ENCODE measurements at places on chromosomes 16 and 17.

DNA sequence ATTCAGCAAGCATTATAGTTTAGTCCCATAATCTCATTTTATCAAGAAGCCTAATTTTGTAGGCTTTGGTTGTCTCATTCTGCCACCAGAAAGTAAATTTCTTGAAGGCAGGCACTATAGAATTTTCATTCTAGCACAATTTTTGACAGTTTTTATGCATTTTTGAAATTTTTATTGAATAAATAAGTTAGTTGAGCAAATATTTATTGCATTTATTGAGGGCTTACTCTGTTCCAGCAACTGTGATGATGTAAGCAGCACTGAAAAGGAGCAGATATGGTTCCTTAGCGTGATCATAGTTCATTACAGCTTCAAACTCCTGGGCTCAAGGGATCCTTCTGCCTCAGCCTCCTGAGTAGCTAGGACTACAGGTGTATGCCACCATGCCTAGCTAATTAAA, 34.2 kb downstream of the PPM1E start:
- DNase-seq = no peak

GRCh38 chr17:29613352-29613837, 9.3 kb downstream of the CORO6 start:
- peak; percentile 94 for DNase-seq

- DNase-seq = no peak
These were observed 248.8 kb downstream of the HS3ST3A1 start for GRCh38 chr17:13352747-13353415.

DNA sequence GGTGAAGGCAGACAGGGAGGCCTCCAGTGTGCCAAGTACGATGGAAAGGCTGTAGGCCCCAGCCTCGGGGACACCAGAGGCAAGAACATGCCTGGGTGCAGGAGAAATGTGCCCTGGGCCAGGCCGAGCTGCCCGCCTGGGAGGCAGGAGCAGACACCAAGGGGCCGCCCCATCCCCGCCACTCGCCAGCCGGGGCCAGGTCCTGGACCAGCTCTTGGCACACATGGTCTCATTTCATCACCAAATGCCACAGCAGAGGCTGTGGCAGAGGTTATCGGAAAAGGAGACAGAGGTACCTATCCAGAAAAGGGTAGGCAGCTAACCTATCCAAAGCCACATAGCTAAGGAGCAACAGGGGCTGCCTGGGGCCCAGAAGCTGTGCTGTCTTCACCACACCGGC, 31.3 kb downstream of the PEMT start:
- DNase-seq = no peak

DNA sequence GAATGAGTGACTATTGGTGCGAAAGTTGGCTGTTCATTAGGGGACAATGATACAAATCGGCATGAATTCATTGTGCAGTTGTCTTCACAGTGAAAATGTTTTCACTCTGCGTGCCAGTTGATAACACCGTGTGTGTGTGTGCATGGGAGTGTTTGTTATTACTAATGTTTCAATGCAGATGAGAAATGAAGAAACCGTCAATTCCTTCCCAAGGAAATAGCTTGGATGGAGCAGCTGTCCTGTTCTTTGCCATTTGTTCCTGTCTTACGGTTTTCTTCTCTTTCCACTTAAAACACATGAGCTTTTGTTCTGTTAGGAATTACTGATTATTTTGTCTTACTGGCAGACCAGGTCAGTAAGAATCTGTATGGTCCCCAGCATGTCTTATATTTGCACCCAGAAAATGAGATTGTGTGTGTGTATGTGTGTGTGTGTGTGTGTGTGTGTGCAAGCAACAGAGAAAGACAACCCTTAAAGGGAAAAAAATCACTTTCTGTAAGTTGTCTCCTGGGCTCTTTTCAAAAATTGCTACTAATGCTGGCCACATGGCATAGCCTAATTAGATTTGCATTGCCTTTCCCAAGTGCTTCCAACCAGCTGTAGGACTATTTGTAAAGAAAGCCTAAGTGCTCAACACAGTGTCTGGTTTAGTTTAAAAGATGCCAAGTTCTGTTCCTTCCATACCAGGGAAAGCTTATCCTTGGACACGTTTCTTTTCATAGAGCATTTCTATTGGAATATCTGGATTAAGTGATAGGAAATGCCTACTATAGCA, 23.8 kb downstream of the SHISA9 start:
- no peak for DNase-seq

DNA sequence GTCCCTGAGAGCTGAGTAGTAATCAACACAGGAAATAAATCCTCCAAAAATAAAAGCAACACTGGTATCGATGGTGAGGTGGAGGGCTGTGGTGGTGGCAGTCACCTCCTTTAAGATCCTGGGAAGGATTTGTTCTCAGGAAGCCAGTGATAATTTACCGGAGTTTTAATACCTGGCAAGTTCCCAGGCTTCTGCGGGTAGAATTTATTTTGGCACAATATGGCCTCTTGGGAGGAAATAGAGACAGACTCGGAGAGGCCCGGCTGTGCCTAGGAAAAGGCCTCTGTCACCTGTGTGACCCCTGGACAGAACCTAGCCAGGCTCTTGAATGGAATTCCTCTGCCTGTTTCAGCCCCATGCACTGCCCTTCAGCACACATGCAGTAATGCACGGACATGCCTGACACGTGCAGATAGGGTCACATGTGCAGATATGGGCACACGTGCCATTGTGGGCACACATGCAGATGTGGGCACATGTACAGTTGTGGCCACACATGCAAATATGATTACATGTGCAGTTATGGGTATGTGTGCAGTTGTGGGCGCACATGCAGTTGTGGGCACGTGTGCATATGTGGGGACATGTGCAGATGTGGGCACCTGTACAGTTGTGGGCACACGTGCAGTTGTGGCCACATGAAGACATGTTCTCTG, 33.5 kb downstream of the MGAT5B start:
- DNase-seq = no peak

DNA sequence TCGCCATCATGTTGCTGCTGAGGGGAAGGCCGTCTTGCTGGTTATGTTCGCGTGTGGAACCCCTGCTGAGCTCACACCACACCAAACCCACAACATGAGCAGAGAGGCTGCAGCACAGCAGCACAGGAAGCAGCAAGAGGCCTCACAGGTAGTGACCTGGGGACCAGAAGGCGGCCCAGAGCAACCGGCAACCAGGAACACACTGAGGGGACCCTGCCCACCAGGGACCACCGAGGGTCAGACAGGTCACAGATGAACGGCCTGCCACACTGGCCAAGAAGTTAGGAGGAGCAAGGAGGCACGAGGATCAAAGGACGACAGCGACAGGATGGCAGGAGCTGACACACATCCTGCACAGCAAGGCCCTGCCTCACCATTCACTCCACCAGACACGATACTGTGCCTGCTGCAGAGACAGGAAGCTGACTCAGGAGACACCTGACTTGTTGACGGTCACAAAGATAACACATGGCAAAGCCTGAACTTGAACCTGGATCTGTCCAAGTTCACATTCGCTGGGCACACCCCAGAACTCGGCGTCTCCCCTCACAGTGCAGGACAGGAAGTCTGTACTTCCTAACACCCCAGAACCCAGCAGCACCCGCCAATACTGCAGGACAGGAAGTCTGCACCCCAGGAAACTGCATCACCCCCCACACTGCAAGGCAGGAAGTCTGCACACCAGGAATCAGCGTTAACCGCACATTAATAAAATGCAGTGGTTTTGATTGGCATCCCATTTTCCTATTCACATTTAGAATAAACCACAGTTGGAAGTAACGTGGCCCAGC, 98.5 kb downstream of the ZNF778 start:
- peak; percentile 82 for DNase-seq

DNA sequence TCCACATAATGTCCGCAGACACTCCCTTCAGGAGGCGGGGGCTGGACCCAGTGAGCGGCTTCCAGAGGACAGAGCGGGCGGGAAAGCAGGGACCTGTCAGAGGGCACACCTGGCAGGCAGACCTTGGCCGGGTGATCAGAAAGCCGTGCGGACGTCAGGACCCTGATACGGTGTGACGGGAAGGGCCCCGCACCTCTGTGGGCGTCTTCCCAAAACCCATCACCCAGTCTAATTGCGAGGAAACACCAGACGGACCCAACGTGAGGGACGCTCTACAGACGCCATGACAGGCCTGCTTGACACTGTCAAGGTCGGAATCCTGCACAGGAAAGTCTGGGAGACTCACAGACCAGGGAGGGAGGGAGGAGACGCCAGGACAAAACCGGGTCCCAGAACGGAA, 8.4 kb downstream of the LMF1 start:
- no peak for DNase-seq

- no peak for DNase-seq
These were observed 16.1 kb upstream of the GPRC5C start for GRCh38 chr17:74415608-74416396.

- no peak for DNase-seq
These were observed at the start of gene PLCD3 for GRCh38 chr17:45132320-45132571. Gene PLCD3 (minus strand): TSS chr17:45132515. CDS start chr17:45132410, 105 bp downstream.

DNA sequence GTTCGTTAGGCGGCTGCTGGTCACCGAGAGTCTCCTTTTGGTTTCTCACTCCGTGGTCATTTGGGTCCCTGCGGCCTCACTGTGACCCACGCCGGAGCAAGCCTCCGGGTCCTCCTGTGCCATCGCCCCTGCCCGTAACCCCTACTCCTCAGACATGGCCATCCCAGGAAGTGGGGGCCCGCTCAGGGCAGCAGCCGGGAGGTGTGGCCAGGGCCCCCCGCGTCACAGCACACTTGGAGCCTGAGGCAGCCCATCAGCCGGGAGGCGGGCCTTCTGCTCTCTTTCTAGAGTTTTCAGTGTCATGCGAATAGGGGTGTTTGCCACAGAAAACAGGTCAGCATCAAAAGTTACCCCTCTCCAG, 7.9 kb upstream of the WFIKKN1 start:
- DNase-seq = no peak

DNA sequence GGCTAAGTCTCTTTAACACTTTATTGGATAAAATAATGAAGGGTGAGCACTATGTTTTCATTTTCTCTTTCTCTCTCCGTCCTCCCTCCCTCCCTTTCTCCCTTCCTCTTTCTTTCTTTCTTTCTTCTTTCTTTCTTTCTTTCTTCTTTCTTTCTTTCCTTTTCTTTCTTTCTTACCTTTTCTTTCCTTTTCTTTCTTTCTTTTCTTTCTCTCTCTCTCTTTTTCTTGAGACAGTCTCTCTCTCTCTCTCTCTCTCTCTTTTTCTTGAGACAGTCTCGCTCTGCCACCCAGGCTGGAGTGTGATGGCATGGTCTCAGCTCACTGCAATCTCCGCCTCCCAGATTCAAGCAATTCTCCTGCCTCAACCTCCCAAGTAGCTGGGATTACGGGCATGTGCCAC, 21.5 kb upstream of the CDR2 start:
- DNase-seq = no peak

GRCh38 chr16:51112323-51112722, 38.7 kb downstream of the SALL1 start:
- DNase-seq = no peak

DNA sequence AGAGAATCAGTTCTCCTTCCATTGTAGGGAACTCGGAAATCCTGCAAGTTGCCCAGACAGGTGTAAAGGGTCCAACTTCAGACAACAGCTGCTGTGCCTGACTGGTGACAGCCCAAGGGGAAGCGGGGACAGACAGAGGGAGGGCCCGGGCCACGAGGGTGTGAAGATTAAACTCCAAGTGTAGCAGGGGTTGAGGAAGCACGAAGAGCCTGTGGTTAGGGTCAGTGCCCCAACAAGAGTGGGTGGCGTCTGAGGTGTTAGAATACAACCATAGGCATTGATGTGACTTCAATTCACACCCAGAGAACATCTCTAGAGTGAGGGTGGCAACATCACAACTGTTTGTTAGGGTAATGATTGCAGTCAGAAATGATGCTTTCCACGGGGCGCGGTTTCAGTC, 39.1 kb downstream of the ASPA start:
- no peak for DNase-seq

- no peak for DNase-seq
These were observed 5.5 kb downstream of the COG1 start for GRCh38 chr17:73198201-73198929.

- no peak for DNase-seq
These were observed 15.9 kb upstream of the C16orf95 start for GRCh38 chr16:87333101-87333500.

DNA sequence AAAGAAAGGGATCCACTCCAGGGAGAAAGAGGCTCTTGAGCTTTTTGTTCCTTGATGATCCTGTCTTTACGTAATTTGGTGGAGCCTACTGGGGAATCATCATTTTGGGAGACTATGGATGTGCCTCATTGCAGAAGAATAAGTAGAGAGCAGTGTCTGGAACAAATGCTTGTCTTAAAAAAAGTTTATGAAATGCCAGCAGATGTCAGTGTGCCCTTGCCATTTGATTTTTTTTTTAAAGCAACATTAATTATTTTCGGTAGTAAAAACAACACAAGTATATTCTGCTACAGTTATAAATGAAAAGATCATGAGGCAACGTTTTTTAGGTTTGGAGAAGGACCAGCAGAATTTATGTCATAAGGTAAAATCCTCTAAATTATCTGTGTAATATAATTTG, 934.8 kb upstream of the EEF2KMT start:
- DNase-seq = no peak

GRCh38 chr17:72254808-72255449, 134.1 kb downstream of the SOX9 start:
- no peak for DNase-seq

Measured in activated T-cell treated with anti-CD3 and anti-CD28 coated beads, Interleukin-2, amount 50 U/mL, for 72 hours (primary cell).